ENCODE measurements at places on chromosomes 2 and 18. TPM values are rescaled to one million over a fixed set of nuclear protein-coding genes. Genes with fewer than 3 reads are reported as not detected.

Gene PRKAG3
- total RNA-seq = not detected

Gene FAM117B
- total RNA-seq = 1.5 TPM

Gene CFAP65
- total RNA-seq = not detected

Gene EHBP1
- 17.6 TPM for total RNA-seq

Gene LPIN2
- total RNA-seq = 6.1 TPM

Gene ACADL
- 2.8 TPM for total RNA-seq

Gene UGT1A6
- total RNA-seq = not detected

Gene C2orf42
- 11.3 TPM for total RNA-seq

DNA sequence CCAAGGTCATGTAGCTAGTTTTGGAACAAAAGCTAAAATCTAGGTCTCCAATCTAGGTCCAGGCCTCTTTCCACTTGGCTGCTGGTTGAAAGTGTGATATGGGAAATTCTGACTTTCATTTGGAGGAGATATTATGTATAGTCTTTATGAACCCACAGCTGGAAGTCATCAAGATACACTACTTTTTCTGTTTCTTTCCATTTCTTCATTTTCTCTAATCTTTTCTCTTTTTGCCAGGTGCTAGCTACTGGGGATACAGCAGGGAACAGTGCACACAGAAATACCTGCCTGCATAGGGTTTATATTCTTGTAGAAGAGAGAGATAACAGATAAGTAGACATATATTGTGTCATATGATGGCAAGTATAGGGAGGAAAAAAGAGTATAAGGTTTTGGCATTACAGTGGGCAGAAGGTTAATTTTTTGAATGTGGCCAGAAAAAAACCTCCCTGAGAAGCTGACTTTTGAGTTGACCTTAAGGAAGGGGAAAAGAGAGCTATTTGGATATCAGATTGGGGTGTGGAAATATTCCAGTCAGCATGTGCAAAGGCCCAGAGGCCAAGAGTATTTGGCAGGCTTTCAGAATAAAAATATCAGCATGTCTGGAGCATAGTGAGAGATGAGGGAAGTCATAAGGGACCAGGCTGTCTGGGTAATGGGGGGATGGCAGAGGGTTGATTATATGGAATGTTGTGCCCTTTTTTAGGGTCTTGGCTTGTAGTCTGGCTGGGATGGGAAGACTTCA lies 15.6 kb downstream of the IL1R1 start:
- no peak for DNase-seq

DNA sequence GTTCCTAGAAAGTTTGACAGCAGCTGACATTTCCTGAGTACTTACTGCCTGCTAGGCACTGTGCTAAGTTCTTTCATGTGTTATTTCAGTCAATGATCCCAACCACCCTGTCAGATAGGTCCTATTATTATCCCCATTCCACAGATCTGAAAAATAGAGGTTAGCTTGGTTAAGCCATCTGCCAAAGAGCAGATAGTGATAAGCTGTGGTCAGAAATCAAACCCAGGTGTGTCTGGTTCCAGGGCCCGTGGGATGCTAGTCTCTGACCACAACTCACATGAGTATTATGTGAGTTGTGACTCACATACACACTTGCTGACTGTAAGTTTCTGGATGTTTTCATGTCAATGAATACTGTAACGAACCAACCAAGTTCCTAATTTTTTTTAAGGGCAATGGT lies 132.0 kb upstream of the APCDD1 start:
- no peak for DNase-seq

DNA sequence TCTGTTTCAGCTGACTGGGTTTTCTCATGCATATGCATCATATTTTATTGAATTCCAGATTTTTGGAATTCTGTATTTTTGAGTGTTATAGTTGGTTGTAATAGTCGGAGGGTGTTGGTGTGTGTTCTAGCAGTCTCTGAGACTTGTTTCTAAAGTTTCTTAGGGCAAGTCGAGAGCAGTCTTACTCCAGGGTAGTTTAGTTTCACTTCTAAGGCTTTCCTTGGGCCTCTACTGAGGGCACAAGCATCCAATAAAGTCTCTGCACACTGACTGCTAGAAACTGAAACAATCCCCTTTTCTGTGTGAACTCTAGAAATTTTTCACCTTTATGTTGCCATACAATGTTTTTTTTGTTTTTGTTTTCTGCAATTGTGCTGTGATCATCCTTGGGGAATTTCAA lies 663.7 kb upstream of the LRATD1 start:
- no peak for DNase-seq

DNA sequence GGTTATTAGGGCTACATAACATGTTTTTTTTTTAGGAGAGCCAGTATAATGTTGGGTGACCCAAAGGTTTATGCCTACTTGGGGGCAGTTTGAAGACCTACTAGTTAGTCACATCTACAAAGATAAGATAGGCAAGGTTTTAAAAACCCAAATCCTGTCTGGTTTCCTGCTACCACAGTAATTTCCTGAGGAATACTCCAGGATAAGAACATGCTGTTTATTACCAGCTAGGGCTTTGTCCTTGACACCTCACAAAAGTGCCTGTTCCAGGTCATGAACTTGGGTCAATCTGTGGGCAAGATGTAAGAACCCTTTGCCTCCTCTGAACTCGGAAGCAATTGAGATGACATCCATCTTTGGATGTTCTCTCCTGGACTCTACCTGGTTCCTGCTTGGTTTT lies 38.2 kb downstream of the CDC42EP3 start:
- no peak for DNase-seq

GRCh38 chr2:44533508-44533907 lies 171.8 kb downstream of the CAMKMT start:
- DNase-seq = no peak

- DNase-seq = no peak
These were observed 9.7 kb upstream of the RMC1 start for GRCh38 chr18:23493654-23494053.

- DNase-seq = no peak
These were observed 19.7 kb downstream of the MIB1 start for GRCh38 chr18:21760321-21760720.

DNA sequence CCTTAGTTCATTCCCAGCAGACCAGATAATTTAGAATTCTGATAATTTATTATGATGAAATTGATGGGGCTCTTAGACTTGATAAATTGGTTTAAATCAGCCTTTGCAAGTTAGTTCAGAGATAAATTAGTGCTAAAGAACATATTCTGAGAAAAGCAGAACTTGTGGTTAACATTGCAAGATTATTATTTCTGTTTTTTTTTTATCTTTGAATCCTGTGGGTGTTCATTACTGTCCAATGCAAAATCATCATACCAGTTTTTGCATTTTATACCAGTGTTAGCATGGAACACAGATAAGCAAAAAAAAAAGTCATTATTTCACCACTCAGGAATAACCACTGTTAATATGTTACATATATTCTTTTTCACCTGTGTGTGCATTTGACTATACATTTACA lies 9.1 kb downstream of the SEPTIN2 start:
- no peak for DNase-seq

- DNase-seq = no peak
These were observed 551.4 kb upstream of the SLC39A10 start for GRCh38 chr2:195105581-195105980.

GRCh38 chr2:45412754-45413379 lies 198.2 kb downstream of the SRBD1 start:
- no peak for DNase-seq

DNA sequence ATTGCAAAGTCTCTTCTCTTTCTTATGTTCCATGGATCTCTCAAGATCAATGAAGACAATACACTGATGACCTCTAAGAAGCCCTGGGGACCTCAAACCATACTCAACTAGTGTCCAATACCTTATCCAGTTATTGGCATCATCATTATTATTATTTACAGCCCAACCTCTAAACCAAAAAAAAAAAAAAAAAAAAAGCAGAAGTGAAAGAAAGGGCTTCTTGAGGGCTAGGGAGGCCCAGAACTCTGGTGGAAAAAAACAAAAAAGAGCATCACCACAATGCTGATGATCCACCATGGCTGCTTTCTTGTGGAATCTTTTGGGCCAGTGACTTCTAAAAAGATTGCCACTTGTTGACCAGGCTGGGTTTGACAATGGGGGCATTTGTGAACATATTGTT lies 324.9 kb downstream of the LPIN1 start:
- no peak for DNase-seq

DNA sequence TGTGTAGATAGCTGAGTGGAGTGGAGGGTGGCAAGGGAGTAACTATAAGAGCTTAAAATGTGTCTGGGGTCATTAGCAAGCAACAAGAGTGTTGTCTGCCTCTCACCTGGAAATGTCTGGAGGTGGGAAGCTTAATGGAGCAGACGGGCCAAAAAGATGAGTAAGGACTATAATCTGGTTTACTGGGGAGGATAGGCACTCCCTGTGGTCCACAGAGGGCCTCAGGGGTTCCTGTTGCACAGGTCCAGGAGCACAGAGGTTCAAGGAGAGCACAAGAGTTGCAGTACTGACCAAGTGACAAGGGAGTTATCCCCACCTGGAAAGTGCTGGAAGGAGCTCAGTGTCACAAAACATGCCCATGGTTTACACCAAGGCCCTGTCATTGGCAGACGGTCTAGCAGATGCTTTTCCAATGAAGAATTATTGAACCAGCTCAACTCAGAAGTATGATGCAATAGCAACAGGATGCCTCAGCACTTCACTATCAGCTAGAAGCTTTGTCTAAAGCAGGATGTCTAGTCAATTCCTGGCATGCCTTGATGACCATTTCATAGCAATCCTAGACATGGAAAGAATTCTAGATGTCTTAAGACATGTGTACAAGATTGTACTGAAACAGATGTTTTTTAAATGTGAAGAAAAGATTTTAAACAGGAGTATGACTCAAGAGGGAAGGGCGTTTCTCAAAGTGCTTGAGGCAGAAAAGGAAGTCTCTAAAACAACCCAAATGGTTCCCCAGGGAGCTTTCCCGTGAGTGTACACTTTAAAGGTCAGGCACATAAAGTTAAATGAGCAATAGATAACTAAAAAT lies 62.9 kb upstream of the SERPINE2 start:
- DNase-seq = no peak

DNA sequence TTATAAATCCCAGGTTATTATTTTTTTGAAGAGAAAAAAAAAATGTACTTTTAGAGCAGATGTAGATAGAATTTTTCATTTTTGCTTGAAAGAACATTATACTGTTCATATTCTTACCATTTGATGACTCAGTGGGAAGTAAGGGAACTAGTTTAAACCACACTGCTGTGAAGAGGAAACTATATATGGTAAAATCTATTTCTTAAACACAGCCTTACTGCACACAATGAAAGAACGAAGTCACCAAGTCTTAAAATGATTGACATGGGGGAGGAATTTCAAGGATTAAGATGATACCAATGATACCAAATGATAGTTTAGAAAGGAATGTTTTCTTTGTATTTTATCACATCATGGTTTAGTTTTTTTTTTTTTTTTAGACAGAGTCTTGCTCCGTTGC lies 5.0 kb downstream of the ACTR2 start:
- no peak for DNase-seq

DNA sequence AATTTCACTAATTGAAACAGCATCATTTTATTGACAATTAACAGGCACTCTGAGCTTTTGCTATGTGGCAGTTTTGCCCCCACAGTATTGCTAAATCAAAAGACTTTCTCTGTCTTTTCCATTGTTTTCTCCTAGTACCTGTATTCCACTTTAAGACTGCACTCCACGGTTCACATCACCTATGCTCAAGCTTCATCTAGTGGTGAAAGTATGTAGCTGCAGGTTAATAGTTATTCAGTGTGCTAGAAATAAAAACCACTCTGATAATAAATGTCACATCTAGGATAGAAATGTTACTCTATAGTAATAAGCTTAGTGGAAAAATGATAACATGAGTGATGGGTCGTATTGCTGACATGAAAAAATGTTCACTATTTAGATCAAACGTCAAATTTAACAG lies 24.6 kb downstream of the ARL6IP6 start:
- DNase-seq = no peak

Data from heart left ventricle (tissue), 16 donors.